Hepatocyte (in vitro differentiated cells): ENCODE measurements at places on chromosomes 1 and 21. TPM values are rescaled to one million over a fixed set of nuclear protein-coding genes. Genes with fewer than 3 reads are reported as not detected.
A peak's percentile ranks its signal among the peaks of the same experiment; 100 is the strongest.

Gene UBE2Q1
- total RNA-seq: 46.9 and 50.3 TPM in 2 replicates

DNA sequence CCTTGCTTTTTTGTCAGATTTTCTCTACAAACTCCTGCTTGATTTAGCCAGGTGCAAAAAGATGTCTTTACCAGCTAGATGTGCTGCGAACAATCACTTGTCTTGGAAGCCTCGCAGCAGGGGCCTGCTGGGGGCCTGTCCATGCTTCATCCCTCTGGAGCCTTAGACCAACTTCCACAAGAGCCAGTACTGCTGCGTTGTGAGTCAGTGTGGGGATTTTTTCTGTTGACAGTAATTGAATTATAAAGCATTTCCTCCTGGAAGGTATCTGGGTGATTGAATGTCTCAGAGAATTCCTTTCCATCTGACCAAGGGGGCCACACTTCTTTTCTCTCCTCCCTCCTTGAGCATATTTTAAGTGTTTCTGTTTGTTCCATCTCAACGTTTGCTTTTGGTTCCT lies 40.4 kb upstream of the LDLRAP1 start:
- DNase-seq: peak; percentile 33

DNA sequence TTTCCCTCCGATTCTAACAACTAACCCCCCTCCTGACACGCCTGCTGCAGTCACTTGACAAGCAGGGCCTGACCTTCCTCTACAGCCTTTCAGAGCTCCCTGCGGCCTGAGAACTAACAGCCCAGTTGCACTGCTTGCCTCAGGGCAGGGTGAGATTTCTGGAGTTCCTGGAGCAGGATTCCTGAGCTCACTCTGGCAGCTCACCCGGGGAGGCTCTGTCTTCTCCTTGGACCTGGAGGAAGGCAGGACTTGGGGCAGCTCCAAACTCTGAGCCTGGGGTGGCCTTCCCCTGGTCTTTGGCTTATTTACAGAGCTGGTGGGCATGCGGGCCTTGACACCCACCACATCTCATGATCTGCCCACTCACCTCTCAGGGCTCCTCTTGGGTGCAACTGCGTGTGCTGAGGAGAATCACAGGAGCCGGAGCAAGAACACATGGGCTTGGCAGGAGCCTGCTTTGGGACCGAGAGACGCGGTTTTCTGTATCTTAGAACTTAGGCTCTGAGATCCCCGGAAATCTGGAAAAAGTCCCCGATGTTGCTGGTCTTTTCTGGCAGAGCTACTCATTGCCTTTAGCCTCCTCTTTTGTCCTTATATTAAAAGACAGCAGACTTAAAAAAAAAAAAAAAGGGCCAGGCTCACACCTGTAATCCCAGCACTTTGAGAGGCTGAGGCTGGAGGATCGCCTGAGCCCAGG lies 13.1 kb upstream of the SLC25A34 start:
- DNase-seq: no peak

- DNase-seq: no peak
Observed at GRCh38 chr1:6001992-6002576, 9.9 kb upstream of the NPHP4 start.

Gene CKS1B
- total RNA-seq: 40.4 and 41.5 TPM in 2 replicates

DNA sequence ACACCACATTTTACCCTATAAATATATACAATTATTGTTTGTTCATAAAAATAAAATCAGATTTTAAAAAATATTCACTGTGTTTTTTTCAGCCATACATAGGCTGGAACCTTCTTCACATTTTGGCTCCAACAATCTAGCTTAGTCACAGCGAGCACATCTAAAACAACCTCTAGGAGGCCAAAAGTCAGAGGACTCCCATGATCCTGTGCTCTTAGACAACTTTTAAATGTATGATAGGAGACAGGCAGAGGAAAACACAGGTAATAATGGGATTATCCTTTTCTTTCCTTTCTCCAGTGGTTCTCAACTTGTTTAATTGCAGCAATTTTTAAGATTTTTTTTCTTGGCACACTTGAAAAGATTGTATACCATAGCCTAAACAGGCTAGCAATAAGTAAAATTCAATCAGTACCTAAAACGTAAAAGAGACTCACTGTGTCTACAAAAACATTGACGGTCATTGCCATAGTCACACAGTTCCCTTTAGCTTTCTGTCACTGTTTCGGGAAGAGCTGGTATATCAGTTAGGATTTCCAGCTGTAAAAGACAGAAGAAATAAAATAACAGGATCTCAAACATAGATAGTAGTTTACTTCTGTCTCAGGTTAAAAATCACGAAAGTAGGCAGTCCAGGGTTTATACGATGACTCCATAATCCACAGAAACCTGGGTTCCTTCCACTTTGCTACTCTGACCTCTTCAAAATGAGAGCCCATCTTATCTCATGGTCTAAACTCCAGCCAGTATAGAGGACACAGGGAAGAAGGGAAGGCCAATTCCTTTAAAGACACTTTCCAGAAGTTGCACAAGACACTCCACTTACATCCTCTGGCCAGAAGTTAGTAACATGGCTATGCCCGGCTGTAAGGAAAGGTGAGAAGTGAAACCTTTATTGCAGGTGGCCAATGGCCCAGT lies 39.2 kb upstream of the CR1L start:
- no peak for DNase-seq

Gene FCRL1
- total RNA-seq: not detected in 2 replicates

Gene DENND2C
- 3.0 and 5.6 TPM in 2 replicates for total RNA-seq

Gene SYCP1
- total RNA-seq: not detected in 2 replicates

DNA sequence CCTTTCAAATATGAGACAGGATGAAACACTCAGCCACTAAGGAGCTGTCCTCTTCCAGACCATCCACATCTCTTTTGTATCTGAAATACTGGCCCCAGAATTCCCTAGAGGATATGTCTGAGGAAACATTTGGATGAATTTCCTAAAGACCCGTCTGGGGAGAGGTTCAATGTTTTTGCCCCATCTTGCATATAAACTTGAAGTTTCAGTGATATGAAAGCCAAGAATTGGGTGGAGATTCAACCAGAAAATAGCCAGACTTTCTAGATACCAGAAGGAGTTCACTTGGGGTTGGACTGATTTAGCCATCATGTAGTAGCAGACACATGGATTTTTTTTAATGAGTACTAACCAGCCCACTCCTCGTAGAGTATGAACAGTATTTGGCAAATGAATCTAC lies 182.0 kb downstream of the PLPP3 start:
- no peak for DNase-seq

Gene IQCC
- 1.5 and 1.9 TPM in 2 replicates for total RNA-seq
